Fibroblast of skin of scalp (primary cell): ENCODE measurements at places on chromosomes 7 and 10.

GRCh38 chr7:151796871-151797537, 79.9 kb downstream of the PRKAG2 start:
- no peak for DNase-seq

DNA sequence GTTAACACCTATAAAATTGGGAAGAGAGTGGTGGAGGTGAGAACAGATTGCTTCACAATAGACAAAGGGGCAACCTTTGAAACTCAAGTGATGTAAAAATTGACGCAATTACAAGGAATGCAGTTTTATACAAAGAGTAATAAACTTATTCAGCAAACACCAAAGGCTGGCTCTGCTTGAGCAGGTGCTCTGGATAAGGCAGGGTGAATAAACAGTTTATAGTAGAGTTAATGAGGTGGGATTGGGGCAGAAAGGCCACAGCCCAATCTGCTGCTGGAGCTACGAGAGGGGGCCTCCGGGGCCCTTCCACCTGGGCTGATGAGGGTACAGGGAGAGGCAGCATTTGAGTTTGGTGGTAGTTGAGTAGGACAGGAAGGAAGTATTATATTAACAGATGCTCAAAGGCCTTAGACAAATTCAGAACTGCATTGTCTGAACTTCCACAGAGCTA, 6.0 kb downstream of the MUC12 start:
- no peak for DNase-seq

GRCh38 chr10:104342941-104343411, 4.7 kb upstream of the ITPRIP start:
- peak; percentile 16 for DNase-seq

- DNase-seq: no peak
Observed at GRCh38 chr7:118747473-118747872, 523.0 kb downstream of the ANKRD7 start.

- DNase-seq: peak; percentile 14
Observed at GRCh38 chr7:125357676-125358455, 428.2 kb upstream of the POT1 start.

DNA sequence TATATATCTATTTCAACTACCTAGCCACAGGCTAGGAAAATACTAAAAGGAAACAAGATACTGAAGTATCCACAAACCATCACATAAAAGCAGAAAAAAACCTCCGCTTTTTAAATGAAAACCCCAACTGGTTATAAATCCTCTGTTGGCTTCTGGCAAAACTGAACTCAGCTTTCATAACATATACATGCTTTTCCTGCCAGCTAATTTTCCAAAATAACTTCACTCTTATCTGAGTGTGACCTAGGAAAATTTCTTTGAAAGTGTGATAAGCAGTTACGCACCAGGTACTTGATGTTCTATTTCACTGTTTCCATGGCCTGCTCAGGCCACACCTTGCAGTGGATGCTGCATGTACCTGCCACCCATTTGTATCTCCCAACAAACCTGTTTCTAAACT, 11.8 kb downstream of the FAM3C start:
- no peak for DNase-seq
